ENCODE measurements at places on chromosomes 16 and 17. TPM values are rescaled to one million over a fixed set of nuclear protein-coding genes. Genes with fewer than 3 reads are reported as not detected.

Gene RND2
- 0.27 TPM for total RNA-seq

Gene TNFSF13
- total RNA-seq = 1.1 TPM

- no peak overlapping the region for H3K27ac ChIP-seq
- DNase-seq = no peak
- H3K27me3 ChIP-seq = peaks cover 19% of the 10 kb centered on the region
- H3K36me3 ChIP-seq = no peaks in the 10 kb centered on the region
- peaks cover 5% of the 10 kb centered on the region for H3K4me1 ChIP-seq
- no peak overlapping the region for H3K4me3 ChIP-seq
Measured at GRCh38 chr17:81435652-81436293, 40.5 kb downstream of the BAHCC1 start.

DNA sequence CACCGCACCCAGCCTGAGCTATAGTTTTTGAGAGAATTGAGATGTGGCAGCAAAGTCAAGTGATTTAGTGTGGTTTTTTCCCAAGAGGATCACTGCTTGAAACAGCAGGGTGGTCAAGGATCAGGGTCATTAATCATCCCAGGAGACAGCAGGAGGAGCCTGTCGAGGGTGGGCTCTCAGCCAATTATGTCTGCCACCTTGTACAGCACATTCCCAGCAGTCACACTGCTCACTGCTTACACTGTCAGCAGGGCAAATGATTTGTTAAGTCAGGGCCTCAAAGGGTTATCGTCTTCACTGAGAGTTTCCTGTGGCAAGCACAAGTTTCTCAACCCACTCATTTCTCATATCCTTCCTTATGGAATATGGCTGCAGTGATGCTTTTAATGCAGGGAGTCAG lies 13.2 kb downstream of the B3GNT9 start:
- no peaks in the 10 kb centered on the region for H3K4me1 ChIP-seq
- peaks cover 69% of the 10 kb centered on the region for H3K36me3 ChIP-seq
- H3K27ac ChIP-seq = no peak overlapping the region
- no peak for DNase-seq
- H3K4me3 ChIP-seq = no peak overlapping the region

- H3K4me3 ChIP-seq = no peak overlapping the region
- no peak overlapping the region for H3K27ac ChIP-seq
- H3K36me3 ChIP-seq = no peaks in the 10 kb centered on the region
- no peaks in the 10 kb centered on the region for H3K4me1 ChIP-seq
- DNase-seq = no peak
- no peaks in the 10 kb centered on the region for H3K27me3 ChIP-seq
Measured at GRCh38 chr16:54867302-54867832, 63.3 kb upstream of the IRX5 start.

GRCh38 chr16:69116256-69116875 lies 10.9 kb downstream of the HAS3 start:
- peaks cover 5% of the 10 kb centered on the region for H3K4me1 ChIP-seq
- DNase-seq = no peak
- no peaks in the 10 kb centered on the region for H3K27me3 ChIP-seq
- peaks cover 66% of the 10 kb centered on the region for H3K36me3 ChIP-seq

DNA sequence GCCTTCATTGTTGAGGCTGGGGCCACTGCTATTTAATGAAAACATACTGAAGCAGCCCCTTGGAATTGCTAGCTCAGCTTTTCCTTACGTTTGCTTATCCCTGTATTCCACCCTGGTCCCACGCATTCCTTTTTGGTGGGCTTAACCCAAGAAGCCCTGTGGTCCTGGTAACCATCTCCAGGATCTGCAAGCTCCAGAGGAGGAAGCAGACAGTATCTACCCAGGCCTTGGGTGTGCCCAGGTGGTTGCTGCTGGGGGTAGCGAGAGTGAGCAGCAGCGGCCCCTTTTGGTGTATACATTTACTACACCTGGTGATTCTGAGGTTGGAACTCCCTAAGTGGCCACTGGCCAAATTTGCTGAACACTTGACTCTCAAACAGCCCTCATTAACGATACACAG lies 97.7 kb downstream of the CBLN1 start:
- no peaks in the 10 kb centered on the region for H3K4me1 ChIP-seq
- H3K36me3 ChIP-seq = no peaks in the 10 kb centered on the region
- no peaks in the 10 kb centered on the region for H3K27me3 ChIP-seq
- H3K27ac ChIP-seq = no peak overlapping the region
- no peak for DNase-seq
